ENCODE measurements at places on chromosomes 1 and 21.

GRCh38 chr1:172411791-172412338 lies 8.6 kb upstream of the C1orf105 start:
- DNase-seq: no peak

DNA sequence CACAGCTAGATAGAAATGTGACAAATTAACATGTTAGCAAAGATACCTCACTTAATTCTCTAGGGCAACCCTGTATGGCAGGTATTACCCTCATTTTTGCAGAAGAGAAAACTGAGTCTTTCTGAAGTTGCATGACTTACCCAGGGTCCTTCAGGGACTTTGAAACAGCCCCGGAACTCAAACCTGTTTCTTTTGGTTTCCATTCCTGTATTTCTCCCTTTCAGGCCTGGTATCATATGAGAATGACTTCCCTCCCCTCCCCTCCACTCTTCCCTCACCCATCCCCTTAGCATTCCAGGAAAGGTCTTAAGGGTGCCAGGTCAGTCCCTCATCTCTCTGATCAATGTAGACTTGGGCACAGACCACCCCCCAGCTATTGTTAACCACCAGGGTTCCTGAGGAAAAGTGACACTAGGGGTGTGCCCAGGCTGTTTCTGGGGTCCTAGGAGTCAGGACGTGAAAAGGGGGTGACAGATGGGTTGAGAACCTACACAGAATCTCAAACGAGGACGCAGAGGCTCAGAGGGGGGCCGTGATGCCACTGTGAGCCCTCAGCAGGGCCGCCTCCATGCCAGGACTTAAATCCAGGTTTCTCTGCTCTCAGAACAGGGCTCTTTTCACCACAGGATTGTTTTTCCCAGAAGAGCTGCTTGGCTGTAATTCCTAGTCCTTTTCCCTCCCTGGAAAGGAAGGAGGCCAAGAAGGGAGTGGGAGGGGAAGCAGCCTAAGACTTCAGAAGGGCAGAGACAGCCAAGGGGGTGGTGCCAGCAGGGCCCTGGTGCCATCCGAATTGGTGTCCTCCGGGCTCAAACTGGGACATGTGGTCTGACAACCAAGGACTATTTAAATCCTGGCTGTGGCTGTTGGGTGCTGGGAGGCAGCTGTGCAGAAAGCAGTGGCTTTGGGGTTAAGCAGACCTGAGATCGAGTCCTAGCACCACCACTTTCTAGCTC lies 2.1 kb upstream of the WASF2 start:
- peak; percentile 44 for DNase-seq

DNA sequence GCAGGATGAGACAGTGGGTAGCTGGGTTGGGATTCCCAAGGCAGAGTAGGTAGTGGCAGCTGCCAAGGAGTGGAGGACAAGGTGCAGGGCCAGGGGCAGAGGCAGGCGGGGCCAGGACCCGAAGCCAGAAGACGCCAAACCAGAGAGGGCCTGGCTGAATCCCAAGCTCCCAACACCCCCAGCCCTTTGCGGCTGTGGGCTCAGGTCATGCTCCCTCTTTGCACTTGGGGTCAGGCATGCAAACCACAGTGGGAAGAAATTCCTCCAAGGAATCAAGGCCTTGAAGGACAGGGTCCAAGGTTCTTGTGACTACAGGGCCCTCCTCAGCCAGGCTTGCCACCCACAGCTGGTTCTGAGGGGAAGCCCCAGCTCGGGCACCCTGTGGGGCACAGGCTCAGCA lies 6.2 kb downstream of the C1orf210 start:
- no peak for DNase-seq

DNA sequence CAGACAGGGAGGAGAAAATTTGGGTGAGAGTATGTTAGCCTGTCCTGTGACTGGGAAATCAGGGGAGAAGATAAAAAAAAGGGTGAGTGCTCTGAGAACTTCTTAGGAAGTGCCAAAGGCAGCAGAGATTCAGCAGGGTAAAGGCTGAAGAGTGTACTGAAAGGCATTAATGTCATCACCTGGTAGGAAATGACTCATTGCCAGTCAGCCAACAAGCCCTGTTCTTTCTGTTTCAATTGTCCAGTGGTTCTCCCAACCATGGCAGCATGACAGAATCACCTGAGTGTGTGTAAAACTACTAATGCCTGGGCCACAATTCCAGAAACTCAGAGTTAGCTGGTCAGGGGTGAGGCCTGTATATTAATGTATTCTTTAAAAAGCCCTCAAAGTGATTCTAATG lies 83.5 kb downstream of the INTS7 start:
- DNase-seq: no peak

DNA sequence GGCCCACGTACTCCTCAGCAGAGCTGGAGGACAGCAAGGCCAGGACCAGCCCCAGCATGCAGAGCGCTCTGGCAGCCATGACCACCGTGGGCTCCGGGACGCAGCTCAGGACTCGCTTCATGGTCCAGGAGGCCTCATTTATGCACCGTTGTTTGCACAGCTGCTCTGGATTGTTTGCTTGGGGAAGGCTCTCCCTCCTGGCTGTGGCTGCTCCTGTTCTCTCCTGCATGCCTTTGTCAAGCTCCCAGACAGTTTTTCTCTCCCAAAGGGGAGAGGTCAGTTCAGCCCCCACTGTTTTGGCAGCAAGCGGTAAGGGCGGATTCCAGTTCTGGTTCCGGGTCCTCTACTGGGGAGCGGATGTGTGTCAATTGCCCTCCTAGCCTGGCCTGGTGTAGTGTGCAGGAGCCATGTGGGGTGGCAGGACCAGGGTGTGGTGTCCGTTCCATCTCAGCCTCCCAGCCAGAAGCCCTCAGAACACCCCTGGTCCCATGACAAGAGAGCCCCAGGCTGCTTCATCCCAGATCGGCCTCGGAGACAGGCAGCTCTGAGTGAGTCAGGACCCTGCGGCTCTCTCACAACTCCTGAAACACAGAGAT lies at the start of gene TFF3:
Gene TFF3 (minus strand): TSS at position 114 of the 596 bp plus-strand sequence. CDS start 35 bp downstream, at position 79.
- no peak for DNase-seq

DNA sequence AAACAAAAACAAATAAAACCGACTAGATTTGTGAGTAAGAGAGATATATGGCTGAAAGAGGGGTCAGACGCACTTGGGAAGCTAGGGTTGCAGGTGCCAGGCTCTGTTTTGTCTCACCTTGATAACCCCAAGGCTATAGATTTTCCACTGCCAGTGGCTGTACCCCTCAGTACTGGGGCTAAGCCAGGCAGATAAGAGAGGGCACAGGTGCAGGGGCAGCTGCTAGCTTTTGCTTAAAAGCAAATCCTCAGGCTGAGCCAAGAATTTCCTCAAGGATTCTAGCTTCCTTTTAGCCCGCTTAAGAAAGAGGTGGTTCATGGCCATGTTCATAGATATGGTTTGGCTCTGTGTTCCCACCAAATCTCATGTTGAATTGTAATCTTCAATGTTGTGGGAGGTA lies 57.9 kb downstream of the OVGP1 start:
- no peak for DNase-seq

DNA sequence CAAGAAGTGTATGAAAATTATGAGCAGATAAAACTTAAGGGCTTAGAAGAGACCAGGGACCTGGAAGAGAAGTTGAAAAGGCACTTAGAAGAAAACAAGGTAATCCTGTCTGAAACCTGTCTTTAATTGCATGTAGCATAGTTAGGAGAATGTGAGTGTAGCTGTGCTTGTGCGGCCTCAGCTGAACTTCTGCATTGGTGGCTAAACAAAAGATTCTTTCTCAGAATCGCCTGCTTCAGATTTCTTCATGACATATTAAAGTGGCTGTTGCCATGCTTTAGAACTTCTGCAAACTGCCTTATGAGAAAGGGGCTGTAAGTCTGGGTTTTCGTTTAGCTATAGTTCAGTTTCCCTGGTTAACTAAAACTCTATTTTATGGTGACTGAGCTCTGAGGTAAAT lies 94.5 kb downstream of the VPS26C start:
- DNase-seq: no peak

- DNase-seq: no peak
These were observed 8.3 kb upstream of the MUTYH start for GRCh38 chr1:45348609-45348965.

DNA sequence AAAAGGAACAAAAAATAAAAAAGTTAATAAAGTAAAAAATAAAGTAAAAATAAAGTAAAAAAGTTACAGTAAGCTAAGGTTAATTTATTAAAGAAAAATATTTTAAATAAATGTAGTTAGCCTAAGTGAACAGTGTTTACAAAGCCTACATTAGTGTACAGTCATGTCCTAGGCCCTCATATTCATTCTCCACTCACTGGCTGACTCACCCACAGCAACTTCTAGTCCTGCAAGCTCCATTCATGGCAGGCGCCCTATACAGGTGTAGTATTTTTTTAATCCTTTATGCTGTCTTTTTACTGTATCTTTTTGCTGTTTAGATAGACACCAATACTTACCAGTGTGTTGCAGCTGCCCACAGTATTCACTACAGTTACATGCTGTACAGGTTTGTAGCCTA lies 12.4 kb downstream of the ADAR start:
- no peak for DNase-seq

DNA sequence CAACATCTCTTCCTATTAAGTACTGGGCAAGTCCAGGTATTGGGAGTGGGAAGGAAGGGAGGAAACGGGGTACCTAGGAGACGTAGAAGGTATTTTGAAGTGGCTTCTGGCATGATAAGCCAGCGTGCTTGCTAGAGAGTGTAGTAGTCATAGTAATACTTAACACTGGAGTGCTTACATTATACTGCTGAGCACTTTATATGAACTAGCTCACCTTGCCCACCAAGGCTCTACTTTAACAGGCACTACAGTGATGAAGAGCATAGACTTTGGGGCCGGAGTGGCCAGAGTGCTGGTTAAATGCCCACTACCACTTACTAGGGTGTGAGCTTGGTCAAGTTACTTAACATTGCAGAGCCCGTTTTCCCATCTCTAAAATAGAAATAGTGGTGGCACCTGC lies 61.7 kb downstream of the ACP6 start:
- no peak for DNase-seq

GRCh38 chr1:181149326-181150125 lies 61.0 kb downstream of the IER5 start:
- peak; percentile 65 for DNase-seq
